ENCODE measurements at places on chromosomes 5 and 9.
A peak's percentile ranks its signal among the peaks of the same experiment; 100 is the strongest.

DNA sequence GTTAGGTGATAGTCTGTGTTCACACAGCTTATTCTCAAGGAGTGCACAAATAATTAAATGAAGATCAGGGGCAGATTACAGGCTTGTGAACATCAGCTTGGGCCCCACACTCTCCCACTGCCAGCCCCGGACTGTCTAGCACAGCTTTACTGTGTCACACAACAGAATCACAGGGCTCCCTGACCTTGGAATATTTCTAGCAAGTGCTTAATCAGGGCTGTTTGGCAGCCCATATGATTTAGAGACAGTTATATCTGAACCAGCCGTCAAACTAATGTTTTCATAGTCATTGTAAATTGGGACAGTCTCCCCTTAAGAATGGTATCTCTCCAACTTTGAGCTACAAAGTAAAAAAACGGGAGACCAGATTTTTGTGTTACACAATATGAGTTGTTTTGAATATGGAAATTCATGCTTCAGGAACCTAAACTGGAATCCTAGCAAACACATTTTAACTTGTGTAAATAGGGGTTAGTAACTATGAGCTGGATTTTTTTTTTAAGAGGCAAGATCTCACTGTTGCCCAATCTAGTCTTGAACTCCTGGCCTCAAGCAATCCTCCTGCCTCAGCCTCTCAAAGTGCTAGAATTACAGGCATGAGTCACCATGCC, 517.6 kb downstream of the BNC2 start:
- DNase-seq = peak; percentile 32

DNA sequence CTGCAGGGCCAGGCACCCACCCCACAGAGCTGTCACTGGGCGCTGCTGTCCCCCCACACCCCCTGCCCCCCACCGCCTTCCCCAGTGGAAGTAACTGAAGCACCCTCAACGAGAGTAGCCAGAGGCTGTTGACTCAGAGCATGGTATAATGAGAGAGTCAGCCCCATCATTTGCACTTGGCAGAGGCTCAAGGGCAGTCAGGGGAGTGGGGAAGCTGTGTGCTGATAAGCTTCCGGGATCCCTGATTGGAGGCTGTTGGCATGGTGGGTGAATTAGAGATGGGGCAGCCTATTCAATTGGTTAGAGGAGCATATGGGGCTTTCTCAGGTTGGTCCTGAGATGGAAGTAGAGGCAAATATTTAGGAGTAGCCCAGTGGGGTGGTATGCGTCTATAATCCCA, 77.1 kb upstream of the GOLM1 start:
- no peak for DNase-seq

DNA sequence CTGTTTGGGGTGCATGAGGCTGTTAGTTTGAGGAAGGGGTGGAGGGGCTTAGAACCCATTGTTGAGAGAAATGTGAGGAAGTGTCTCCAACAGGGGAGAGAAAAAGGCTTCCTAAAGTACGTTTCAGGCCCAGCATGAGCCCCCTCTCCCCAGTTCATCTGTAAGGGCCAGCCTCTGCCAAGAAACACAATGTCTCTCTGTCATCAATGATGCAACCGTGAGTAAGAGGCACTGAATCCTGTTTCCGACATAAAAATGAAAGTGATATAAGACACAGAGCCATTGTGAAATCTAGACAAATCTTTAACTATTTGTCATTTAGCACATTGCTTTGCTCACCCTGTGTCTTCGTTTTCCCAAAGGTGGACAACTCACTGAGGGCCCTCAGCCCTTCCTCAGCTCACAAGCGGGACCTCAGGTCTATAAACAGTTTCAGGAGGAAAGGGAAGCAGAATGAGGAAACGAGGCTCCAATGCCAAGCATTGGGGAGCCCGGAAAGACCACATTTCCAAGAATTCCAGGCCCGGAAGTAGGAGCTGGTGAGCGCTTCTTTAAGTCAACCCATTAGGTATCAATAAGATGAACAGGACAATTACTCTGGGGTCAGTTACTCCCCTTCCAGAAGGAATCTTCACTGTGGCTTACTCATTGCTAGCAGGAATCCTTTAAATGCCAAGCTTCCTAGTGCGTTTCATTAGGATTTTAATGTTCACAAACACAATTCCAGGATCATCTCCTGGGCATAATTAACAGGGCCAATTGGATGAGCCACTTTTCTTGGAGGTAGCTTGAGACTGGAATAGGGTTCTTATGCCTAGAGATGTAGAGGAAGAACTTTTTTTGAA, 59.0 kb upstream of the KLF4 start:
- DNase-seq = no peak

DNA sequence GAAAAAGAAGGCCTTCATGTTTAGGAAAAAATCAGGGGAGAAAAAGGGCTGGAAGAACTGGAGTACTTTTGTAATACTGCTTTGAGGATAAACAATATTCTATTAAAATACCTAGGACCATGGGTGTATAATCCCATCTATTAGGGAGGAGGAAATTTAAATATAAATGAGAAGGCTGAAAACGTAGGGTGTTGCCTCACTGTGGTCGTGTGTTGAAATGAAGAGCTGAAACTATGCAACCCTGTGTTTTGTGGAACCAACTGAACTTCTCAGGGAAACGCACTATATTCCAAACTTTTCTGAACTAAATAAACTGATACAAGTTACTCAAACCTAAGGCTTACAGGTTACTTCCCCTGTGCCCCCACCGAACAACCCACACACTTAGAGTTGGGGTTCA, 4.5 kb upstream of the CNTLN start:
- DNase-seq = no peak

DNA sequence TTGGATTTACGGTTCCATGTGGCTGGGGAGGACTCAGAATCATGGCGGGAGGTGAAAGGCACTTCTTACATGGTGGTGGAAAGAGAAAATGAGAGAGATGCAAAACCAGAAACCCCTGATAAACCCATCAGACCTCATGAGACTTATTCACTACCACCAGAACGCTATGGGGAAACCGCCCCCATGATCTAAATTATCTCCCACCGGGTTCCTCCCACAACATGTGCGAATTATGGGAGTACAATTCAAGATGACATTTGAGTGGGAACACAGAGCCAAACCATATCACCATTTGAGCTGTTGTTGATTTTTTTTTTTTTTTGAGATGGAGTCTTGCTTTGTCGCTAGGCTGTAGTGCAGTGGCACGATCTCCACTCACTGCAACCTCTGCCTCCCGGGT, 16.5 kb downstream of the DAB2IP start:
- DNase-seq = no peak

DNA sequence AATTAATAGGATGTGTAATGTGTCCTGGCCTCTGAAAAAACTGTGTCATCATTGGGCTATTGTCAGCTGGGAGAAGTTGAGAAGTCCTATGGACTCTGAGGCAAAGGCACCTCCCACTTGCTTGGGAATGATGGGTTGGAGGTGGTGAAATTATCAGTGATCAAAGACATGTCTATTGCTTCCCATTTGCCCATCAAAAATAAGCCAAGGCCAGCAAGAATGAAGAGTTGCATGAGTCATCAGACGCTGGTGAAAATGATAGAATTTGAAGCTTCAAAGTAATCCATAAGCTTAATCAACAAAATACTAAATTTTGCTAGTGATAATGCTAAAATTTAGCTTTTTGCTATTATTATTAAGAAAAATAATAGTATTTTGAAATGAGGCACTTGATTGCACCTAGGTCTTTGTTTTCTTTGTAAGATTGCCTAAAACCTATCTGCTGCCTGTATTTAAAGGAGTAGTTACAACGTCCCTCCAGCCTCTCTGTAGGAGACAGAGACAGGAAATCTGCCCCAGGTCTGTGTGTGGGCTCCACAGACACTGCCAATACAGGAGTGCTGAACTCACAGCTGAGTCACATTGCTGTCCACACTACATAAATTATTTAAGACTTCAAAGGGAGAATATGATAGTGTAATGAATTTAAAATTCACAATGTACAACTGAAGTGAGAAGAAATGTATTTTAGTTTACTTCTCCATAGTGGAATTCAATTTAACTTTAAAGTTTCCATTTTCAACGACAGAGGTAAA, 48.4 kb upstream of the APC start:
- no peak for DNase-seq

All from NCI-H526 treated with DMSO at 0.1 percent for 48 hours (cell line).